ENCODE measurements at places on chromosomes 7 and 10.

GRCh38 chr7:57646901-57647246, 196.9 kb downstream of the ZNF716 start:
- no peak for DNase-seq

- no peak for DNase-seq
Observed at GRCh38 chr7:31878875-31879274, 191.3 kb downstream of the PDE1C start.

- DNase-seq, result no peak
Observed at GRCh38 chr7:140920745-140921144, 4.0 kb downstream of the BRAF start.

- no peak for DNase-seq
Observed at GRCh38 chr7:122487131-122487530, 182.6 kb upstream of the FEZF1 start.

- DNase-seq, result no peak
Observed at GRCh38 chr7:148422030-148422429, 168.5 kb upstream of the C7orf33 start.

DNA sequence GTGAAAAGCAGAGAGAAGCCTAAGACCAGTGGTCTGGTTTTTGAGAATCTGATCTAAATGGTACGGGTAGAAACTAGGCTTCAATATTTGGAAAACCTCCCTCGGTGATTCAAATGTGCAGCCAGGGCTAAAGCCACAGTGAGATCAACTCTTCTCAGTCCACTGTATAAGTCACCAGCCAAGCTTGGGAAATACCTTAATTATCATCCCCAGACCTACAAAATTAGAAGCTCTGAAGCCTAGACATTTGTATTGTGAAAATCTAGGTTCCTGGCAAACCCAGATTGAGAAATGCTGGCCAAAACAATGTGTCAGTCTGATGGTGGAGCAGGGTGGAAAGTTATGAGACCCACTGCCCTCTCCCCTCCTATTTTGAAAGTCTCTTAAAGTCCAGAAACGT, 131.7 kb downstream of the DGKI start:
- no peak for DNase-seq

- no peak for DNase-seq
Observed at GRCh38 chr10:68604441-68604840, 44.3 kb downstream of the TET1 start.

DNA sequence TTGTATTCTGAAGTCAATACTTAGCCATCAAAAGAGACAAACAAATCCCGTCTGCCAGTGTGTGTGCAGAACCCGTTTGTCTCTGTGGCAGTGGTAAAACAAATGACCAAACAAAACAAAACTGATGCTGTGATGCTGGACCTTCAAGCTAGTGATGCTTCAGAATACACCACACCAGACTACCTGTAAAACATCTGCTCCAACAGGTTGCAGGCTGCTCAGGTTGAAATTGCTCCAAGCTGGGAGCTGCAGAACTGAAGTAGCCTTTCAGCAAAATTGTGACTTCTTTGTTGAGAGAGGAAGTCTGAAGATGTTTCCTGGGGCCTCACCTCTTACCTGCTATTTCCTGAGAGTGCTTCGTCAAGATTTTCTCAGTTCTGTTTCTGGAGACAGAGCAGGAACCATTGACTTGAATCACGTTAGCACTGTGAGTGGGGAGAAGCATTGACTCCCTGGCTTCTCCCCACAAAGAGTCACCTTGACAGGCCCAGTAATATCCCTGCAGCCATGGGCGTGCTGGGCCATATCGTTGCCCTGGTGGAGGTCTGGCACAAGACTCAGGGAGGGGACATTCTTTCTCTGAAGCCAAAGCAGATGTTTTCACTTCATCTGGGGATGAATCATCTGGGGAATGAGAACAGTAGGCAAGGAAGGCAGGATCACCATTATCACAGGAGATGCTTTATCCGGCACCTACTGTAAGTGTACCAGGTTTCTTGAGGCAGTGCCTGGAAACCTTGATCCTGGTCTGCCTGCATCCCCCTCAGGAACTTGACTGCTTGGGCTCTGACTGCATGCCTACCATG, 80.2 kb downstream of the RBM20 start:
- no peak for DNase-seq

GRCh38 chr10:87895430-87895829, 32.0 kb downstream of the PTEN start:
- DNase-seq, result no peak

DNA sequence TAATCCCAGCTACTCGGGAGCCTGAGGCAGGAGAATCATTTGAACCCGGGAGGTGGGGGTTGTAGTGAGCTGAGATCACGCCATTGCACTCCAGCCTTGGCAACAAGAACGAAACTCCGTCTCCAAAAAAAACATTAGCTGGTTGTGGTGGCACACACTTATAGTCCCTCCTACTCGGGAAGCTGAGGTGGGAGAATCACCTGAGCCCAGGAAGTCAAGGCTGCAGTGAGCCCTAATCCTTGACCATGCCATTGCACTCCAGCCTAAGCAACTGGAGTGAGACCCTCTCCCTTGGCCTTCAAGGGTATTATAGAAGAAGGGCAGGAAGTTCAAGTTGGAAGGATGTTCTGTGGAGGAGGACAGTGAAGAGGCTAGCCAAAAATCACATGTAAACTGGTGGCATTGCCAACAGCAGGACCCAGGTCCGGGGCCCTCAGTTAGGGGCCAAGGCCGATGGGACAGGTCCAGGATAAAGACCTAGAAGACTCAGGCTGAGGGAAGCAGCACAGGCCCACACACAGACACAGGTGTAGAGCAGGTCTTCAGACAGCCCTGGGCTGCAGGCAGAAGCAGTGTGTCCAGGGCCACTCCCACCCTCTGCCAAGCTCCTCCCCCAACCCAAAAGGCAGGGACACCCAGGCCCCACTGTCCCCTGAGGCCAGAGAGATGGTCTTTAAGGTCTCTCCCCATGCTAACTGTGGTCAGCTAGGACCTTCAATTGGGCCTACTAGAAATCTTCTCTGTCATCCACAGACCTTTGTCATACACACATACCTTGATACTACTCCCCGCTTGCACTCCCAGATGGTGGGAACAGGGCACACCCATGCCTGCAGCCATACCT, 8.4 kb upstream of the SAMD8 start:
- DNase-seq, result no peak
